Prostate gland (tissue), 2 donors: ENCODE measurements at places on chromosomes 1 and 21.

GRCh38 chr21:44774972-44775371, 26.6 kb downstream of the UBE2G2 start:
- DNase-seq = no peak

GRCh38 chr1:51699391-51699790, 82.5 kb downstream of the OSBPL9 start:
- DNase-seq = no peak

- no peak for DNase-seq
Measured at GRCh38 chr1:157194731-157195520, 56.7 kb upstream of the ETV3 start.

DNA sequence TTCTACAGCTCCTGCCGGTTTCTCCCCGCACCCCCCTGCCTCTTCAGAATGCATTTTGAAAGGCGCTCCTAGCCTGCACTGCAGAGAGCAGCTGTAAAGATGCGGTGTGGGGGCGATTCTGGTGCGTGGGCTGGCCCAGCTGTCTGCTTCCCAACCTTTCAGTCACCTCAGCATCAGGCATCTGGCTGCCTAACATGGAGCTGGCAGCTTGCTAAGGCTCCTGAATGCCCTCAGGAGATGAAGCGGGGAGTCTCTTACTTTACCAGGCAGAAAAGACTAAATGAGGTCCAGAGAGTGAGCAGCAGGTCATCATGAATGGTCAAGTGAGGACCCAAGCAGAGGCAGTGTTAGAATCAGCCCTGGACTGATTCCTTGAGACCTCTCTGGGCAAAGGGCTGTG, 8.7 kb downstream of the IER5 start:
- DNase-seq = no peak

DNA sequence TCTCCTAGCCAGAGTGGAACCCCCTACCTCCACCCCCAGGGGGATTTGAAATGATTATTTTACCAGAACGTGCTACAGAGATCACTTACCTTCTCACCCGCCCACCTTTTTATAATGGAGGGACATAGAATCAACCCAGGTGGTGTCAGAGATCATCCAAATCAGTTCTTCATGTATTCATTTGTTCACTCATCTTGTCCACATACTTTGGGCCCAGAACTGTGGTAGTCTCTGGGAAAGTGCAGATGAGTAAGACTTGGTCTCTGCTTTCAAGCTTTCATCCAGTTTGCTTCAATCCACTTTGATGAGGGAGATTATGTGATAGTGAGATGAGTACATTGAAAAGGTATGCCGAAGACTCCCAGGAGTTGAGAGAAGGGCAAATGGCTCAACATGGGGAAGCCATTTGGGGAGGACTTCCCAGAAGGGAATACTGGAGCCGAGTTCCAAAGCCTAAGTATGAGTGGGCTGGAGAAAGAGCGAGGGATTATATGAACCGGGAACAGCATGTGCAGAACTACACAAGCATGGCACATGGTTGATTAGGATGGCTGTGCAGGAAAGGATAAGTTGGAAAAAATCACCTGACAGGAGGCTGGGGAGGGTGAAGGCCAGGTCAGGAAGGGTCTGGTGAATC, 1.9 kb downstream of the FGGY start:
- DNase-seq = no peak

GRCh38 chr21:45364468-45365185, 40.3 kb upstream of the COL18A1 start:
- no peak for DNase-seq

DNA sequence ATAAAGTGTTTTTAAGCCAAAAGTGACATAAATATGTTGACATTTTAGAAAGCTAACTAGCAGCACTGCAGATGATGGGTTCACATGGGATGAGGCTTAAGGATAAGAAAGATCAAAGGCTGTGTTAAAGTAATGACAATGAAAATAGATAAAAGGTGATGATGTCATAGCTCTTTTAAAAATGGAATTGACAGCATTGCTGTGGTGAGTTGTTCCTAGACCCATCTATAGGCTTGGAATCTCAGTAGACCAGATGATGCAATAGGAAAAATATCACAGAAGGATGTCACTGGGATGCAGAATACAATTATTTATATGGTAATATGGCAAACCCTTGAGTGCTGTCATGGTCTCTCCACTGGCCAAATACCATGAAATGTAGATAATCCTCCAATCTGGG, 286.0 kb downstream of the PLA2G4A start:
- no peak for DNase-seq

- DNase-seq = peak; percentile 55
Measured at GRCh38 chr1:8078176-8078671, 52.1 kb upstream of the ERRFI1 start.

- DNase-seq = no peak
Measured at GRCh38 chr1:15676010-15676409, 8.1 kb upstream of the PLEKHM2 start.

- no peak for DNase-seq
Measured at GRCh38 chr1:82628887-82629286, 828.2 kb downstream of the ADGRL2 start.

GRCh38 chr21:35658242-35658641, 402.1 kb downstream of the SETD4 start:
- DNase-seq = no peak

DNA sequence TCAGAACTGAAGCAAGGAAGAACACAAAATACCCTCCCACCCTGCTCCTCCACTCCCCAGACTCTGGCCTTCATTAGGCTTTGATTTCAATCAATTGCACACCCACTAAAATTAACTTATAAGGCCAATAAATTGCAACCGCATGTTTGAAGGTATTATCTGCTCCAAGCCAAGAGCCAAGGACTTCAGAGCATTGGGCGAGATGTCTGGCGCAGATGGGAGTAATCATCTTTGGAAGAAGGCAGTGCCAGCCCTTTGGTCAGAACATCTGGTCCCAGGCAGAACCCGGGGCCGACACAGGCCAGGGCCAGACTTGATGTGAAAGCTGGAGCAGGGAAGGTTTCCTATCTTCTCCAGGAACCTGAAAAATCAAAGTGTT, 60.0 kb downstream of the SLC66A1 start:
- DNase-seq = no peak

GRCh38 chr1:4084048-4084431, 184.0 kb upstream of the C1orf174 start:
- no peak for DNase-seq

DNA sequence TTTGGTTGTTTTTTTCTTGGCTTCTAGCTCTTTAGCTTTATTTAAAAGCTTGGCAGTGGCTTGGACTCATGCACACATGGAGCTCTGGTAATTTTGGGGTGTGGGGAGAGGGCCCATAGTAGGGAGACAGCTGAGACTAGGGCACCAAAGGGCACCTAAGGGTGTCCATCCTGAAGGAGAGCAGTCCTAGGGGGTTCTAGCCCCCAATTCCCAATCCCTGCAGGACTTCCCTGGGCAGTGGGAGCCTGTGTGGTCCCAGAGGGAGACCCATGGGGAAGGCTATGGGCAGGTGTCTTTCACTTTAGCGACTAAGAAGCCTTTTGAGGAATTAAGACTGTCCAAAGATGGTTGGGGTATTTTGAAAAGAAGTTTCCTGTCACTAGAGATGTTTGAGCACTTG, 6.9 kb downstream of the CYP4B1 start:
- no peak for DNase-seq

- no peak for DNase-seq
Measured at GRCh38 chr1:81435175-81435574, 365.6 kb upstream of the ADGRL2 start.

DNA sequence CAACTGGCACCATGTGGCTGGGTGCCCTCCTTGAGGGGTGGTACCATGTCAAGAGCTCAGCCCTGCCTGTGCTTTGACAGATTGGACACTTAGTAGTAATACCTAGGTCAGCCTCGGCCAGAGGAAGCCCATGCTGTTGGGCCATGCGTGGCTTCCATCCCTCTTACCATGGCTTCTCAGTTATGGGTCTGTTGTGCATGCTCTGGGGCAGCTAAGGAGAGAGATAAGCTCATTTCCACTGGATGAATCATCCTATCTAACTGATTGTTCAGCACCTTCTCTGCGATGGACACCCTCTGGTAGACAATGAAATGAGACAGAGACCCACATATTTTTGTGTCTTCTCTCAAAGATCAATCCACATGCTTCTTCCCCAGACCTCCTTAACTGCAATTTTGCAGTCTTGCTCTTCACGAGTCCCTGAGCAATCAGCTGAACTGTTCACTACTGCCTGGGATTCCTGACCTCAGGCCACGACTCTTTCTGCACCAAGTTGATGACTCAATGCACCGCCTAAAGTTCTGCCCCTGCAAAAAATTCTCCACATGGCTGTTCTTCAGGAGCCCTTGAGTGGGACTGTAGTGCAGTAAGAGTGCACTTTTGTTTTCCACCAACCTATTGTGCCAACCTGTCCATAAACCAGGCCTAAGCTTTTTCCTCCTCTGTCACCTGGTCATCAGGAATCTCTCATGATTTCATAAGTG, 6.9 kb upstream of the TRIM62 start:
- no peak for DNase-seq

GRCh38 chr1:205590777-205591513, 40.9 kb downstream of the ELK4 start:
- no peak for DNase-seq

DNA sequence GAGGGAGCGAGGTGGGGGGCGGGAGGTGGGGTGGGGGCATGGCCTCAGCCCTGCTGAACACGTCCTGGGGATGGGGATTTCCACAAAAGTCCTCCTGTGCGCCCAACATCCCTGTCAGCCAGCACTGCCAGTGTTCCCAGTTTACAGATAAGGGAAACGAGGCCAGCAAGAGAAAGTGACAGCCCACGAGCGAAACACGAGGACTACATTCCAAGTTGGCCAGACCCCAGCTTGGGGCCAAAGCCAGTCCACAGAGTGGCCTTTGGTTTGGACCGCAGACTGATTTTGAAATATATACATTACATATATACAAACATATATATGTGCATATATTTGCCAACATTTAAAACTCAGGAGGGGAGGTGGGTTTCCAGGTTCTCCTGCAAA, 5.0 kb downstream of the FBXO2 start:
- no peak for DNase-seq

GRCh38 chr21:26461500-26461899, 111.6 kb downstream of the CYYR1 start:
- no peak for DNase-seq

DNA sequence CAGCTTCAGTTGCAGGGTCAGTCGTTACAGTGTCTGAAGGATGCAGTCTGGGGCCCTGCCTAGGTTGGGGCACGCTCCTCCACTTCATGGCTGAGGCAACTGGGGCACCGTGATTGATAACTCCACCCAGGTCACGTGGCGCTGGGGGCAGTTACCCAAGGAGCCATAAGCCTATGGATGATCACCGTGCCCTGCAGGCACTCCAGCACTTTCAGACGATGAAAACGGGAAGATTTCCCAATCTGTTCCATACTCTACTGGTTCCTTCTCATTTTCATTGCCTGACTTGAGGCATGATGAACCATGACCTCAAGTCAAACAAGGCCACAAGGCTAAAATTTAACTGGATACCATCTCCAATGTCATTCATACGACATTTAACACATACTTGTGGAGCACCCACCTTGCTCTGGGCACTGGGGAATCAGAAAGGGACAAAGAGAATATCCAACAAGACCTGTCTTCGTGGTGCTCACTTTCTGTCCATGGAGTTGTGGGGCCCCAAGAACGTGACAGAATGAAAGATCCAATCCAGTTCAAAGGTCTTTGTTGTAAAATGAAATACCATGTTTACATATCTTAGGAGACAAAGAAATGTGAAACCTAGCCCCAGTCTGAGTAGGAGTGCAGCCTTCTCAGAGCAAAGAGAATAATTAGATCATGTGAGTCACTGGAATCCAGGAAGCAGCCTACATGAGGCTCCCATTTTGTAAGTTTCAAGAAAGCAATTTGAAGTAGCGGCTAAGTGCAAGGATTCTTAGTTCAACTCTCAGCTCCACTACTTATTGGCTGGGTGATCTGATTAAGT, 39.4 kb upstream of the SPOCD1 start:
- DNase-seq = no peak

DNA sequence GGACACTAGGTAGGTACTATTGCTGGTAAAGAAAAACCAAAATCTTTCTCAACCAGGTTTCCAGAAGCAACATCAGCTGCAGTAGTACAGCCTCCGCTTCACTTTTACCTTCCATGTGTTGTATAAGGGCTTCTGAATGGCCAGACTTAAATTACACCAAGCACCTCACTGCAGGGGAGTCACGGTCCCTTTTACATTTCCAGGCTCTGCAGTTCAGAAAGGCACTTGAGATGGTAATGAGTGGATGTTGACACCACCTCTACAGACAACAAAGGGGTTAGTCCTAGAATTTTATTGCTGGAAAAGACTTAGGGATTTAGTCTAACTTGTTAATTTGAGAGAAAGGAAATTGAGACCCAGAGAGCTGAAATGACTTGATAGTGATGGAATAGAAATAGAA, 12.0 kb upstream of the DUSP12 start:
- DNase-seq = no peak

- no peak for DNase-seq
Measured at GRCh38 chr1:150973258-150973835, 1.3 kb downstream of the CERS2 start.

- DNase-seq = no peak
Measured at GRCh38 chr1:31368611-31369107, 4.2 kb downstream of the FABP3 start.

- no peak for DNase-seq
Measured at GRCh38 chr1:119787776-119788175, 19.1 kb upstream of the HMGCS2 start.

DNA sequence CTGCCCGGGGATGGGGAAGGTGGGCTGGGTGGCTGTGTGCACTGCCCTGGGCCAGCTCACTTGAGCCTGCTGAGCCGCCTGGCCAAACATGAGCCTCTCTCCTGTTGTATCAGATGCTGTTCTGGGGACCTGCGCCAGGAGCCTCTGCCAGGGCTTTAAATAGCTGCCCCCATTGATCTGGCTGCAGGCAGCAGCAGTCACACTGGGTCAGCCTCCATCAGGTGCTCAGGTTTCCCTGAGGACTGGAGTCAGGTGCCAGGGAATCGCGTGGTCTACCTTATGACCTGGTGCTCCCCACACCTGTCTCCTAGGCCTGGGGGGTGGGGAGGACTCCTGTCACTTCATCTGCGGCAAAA, 700 bp upstream of the CCDC28B start:
- no peak for DNase-seq

GRCh38 chr1:84387480-84388163, 10.7 kb upstream of the DNASE2B start:
- DNase-seq = no peak

GRCh38 chr1:232302376-232303221, 327.3 kb downstream of the SIPA1L2 start:
- no peak for DNase-seq

DNA sequence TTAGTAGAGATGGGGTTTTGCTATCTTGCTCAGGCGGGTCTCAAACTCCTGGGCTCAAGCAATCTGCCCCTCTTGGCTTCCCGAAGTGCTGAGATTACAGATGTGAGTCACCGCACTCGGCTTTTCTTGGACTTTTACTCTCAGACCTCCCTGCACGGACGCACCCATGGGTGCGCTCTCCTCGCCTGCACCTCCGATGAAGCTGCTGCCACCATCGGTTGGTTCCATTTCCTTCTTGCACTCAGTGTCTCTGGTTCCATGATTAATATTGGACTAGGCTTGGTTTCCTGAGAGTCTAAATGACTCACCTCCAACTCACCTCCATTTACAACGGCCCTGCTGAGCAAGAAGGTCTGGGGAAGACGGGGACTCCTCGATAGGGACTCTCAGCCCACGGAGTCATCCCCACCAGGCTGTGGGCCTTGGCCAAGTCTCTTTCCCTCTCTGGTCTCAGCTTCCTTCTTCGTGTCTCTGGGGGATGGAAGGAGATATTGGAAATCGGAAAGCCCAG, 6.7 kb upstream of the TNFRSF8 start:
- no peak for DNase-seq
